Pulmonary artery endothelial cell (primary cell): ENCODE measurements at places on chromosomes 6 and 20. TPM values are rescaled to one million over a fixed set of nuclear protein-coding genes. Genes with fewer than 3 reads are reported as not detected.

GRCh38 chr6:157152556-157152955, 170.8 kb downstream of the TMEM242 start:
- DNase-seq, result no peak

GRCh38 chr20:62046431-62046830, 19.2 kb downstream of the TAF4 start:
- no peak for DNase-seq

- DNase-seq, result no peak
Observed at GRCh38 chr6:85111481-85112011, 338.3 kb upstream of the NT5E start.

- no peak for DNase-seq
Observed at GRCh38 chr20:23058240-23058639, 8.8 kb upstream of the THBD start.

DNA sequence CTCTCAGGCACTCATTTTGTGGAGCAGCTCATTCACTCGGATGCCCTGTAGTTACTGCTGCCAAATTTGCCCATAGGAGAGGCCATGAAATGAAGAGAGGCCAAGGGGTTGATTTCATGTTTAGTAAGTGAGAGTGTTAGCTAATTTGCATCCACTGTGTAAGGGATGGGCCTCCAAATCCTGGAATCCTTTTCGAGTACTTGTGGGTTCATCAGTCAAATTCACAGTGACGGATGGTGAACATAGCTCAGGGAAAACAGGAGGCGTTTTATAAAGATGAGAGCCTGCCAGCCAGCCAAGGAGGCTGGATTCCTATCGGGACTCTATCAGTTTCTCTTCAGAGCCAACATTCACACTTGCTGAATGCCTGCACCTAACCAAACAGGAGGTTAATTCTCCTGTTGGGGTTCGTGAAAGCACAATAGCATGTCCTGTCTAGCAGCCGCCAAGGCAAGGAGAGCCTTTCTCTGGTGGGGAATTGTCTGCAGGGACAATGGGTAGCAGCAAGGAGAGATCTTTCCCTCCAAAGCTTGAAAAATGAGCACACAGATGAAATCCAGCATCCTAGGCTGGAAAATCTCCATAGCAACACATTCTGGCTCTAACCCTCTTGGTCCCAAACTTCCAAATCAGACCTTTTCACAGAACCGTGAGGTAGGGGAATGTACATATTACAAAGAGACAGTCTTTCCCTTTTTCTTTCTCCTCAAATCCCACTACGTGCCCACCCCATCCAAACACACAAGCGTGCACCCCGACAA, 231.4 kb upstream of the ECI2 start:
- no peak for DNase-seq

DNA sequence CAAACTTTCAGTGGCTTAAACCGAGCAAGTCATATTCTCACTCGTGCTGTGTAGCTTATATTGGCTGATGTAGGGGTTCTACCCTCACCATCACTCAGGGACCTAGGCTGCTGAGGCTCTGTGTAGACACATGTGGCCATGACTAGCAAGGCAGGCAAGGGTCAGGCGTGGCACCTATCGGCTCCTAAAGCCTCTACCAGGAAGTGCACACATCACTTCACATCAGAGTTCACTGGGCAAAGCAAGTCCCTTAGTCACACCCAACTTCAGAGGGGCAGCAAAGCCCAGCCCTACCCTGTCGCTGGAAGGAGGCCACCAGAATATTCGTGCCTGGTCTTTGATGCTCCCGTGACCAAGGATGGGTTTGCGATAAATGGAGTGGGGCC, 42.9 kb downstream of the PPP1R14C start:
- DNase-seq, result no peak

GRCh38 chr20:7712661-7713060, 227.6 kb downstream of the HAO1 start:
- DNase-seq, result no peak

DNA sequence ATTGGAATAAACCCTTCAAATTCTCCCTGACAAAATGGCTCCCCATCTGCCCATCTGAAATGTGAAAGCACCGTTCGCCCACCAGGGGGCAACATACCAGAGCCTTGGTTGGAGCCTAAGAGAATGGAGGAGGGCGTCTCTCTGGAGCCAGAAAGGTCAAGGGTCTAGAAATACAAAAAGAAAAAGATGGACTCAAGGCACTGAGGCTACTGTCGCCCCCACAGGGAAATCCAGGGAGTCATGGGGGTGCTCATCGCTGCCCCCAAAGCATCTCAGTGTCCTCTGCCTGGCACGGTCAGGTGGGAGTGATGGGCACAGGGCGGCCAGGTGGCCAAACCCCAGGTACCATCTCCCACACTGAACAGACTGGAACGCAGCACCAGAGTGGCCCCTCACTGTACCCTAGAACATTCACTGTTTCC, 136.3 kb downstream of the ZMYND8 start:
- DNase-seq, result no peak

DNA sequence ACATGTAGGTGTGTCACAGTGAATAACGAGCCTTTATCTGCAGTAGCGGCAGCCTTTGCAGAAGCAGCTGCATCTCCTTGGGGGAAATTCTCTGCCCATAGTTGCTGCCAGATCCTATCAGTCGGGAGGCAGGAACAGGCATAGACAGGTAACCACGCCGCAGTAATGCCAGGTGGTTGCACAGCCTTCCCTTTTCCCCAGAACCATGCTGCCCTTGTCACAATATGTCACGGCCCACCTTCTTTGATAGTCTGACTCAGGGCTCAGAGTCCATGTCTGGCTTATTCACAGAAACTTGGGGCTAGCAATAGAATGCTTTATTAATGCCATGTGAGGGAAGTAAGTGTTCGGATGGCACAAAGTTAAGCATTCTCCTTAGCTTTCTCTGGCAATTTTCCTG, 76.6 kb downstream of the F13A1 start:
- DNase-seq, result no peak

GRCh38 chr6:125636671-125637070, 112.8 kb upstream of the HEY2 start:
- no peak for DNase-seq

DNA sequence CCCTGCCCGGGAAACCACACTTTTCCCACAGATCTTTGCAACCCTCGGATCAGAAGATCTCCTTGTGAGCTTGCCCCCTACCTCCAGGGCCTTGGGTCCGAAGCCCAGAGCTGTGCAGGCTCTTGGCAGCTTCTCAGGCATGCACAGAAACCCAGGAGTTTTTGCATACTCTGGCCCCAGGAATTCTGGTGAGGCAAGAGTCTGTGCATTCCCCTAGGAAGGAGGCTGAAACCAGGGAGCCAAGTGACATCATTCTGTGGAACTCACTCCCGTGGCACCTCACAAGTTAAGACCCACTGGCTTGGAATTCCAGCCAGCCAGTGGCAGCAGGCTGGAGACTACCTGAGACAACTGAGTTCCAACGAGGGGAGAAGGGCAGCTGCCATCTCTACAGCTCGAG, 100.1 kb downstream of the TNFRSF21 start:
- no peak for DNase-seq

- DNase-seq, result no peak
Observed at GRCh38 chr6:64143101-64143500, 507.5 kb downstream of the PHF3 start.

DNA sequence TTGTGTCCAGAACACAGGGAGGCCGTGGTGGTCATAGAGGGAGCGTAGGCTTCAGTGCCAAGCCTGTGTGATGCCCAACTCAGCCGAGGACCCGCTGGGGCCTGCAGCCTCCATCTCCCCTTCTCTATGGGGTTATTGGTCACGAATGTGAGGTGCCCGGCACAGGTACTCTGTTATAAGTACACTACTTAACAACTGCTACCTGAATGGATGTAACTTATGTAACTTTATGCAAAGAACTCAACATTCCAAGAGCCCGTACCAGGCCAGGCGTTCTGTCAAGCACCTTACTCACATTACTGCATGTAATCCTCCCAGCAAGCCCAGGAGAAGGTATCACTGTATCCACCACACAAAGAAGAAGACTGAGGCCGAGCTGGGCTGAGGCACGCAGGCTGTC, 24.5 kb upstream of the TBXT start:
- no peak for DNase-seq

DNA sequence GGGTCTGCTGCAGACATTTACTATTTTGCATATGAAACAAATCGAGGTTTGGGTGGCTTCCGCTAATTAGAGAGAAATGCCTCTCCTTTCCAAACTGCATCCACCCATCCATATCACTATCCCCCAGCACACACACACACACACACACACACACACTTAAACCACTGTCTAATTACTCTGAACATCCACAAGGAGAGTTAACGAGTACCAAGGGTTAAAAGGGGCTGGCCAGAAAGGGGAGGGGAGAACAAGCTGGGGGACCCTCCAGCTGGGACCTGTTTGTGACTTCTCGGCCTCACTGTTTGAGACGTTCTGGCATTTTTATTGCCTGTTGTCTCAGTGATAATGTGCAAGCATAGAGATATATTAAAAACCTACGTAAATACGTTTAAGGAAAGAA, 261.2 kb downstream of the FOXC1 start:
- DNase-seq, result no peak

DNA sequence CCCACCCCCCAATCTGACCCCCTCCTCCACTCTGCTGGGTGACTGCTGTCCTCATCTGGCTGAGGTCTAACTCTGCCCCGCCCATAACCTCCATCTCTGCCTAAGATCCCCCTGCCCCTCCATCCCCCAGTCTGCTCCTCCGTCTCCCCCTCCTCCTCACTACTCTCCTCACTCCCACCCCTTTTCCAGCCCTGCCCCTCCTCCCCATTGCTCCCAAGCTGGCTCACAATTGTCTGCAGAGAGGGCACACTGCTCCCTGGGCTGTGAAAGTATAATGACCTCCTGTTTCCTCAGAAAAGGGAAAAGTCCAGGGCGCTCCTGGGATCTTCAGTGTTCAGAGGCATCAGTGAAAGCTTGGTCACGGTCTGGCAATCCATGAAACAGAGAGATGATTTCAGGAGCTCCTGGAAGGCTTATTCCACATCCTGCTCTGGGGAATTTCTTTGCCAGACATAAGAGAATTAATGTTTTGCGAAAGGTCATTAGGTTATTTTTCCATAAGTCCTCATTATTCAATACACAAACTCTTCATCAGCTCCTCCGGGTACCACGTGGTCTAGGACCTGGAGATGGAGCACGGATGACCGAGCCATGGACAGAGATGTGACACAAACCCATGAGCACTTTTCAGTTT, 21.5 kb downstream of the CST5 start:
- DNase-seq, result no peak

GRCh38 chr20:57402206-57403125, 11.3 kb downstream of the RBM38 start:
- no peak for DNase-seq

- DNase-seq, result no peak
Observed at GRCh38 chr6:29990931-29991330, 48.6 kb downstream of the HLA-A start.

DNA sequence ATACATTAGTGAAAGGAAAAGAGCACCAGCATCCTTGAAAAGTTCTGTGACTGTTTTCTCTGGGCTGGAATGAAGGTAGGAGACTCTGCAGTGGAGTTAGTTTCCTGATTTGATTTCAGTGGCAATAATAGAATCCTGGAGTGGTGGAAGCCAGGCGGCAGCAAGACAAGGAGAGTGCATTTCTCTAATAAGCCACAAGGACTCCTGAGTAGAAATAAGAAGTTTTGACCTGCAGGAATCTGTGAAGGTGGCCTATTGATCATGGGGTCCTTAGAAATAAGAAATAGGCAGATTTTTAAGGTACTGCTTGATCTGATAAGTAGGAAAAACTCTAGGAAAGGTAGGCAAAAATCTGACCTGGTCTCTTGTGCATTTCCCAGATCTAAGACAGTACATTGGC, 68.4 kb upstream of the ELOVL5 start:
- no peak for DNase-seq

DNA sequence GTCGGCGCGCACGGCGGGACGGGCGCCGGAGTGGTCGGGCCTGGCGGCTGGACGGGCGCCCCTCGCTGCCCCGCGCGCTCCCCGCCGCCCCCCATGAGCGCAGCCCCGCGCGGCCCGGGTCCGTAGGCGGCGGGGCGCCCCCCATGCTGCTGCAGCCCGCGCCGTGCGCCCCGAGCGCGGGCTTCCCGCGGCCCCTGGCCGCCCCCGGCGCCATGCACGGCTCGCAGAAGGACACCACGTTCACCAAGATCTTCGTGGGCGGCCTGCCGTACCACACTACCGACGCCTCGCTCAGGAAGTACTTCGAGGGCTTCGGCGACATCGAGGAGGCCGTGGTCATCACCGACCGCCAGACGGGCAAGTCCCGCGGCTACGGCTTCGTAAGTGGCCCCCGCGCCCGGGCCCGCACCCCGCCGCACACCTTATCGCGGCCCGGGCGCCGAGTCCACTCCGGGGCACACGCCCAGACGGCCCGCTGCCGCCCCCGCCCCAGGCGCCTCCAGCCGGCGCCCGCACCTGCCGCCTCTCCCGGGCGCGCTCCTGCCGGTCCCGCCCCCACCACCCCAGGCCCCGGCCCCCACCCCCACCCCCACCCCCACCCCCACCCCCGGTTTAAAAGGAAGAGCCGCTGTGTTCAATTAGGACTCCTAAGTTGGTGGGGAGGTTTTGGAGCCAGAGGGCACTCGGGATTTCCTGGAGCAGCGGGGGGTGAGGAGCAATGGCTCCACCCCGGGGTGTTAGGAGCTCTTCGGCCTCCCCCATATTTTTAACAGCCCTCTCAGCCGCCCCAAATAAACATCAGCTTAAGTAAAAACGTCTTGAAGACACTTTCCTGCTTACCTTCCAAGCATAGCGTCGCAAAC, 474 bp downstream of the RBM38 start:
- no peak for DNase-seq

DNA sequence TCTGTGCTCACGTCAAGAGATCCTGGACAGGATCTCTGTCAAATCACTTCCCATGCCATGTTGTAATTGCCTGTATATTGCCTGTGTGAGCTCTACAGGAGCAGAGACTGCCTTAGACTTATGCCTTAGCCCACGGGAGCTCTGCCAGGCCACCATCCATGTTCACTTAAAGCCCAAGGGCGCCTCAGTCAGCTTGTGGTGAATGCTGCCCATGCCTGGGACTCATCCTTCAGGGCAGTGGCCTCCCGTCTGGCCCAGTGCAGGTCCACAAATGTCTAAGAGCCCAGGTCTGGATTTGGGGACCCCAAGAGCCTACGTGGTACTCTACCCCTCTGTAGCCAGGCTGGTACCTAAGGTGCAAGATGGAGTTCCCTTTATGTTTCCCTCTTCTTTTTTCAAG, 22.4 kb upstream of the BPIFA2 start:
- no peak for DNase-seq

DNA sequence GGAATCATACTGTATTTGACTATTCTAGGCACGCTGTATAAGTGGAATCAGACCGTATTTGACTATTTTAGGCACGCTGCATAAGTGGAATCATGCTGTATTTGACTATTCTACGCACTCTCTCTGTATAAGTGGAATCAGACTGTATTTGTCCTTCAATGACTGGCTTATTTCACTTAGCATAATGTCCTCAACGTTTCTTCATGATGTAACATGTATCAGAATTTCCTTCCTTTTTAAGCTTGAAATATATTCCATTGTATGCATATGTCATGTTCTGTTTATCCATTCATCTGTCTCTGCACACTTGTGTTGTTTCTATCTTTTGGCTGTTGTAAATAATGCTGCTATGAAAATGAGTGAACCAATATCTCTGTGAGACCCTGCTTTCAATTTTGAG, 5.7 kb downstream of the CCDC170 start:
- no peak for DNase-seq

The TMC2 gene
- total RNA-seq, result not detected in 2 replicates

The EFCAB8 gene
- total RNA-seq, result 0.04 and 0.07 TPM in 2 replicates

The MTFR2 gene
- total RNA-seq, result 1.9 and 4.5 TPM in 2 replicates

The PPIL6 gene
- total RNA-seq, result 0.49 and 1.1 TPM in 2 replicates

The TCF15 gene
- total RNA-seq, result 0.07 and 0.18 TPM in 2 replicates

The MCCD1 gene
- not detected in 2 replicates for total RNA-seq

The KIAA1755 gene
- 0.07 TPM in 2 replicates for total RNA-seq

The CFAP206 gene
- total RNA-seq, result 0.04 and 0.20 TPM in 2 replicates
